Kidney (tissue), 22 donors: ENCODE measurements at places on chromosomes 4 and X. TPM values are rescaled to one million over a fixed set of nuclear protein-coding genes. Genes with fewer than 3 reads are reported as not detected.

The GAB3 gene
- 6.4 TPM for total RNA-seq

The CRLF2 gene
- total RNA-seq, result 1.6 TPM

The CYSLTR1 gene
- 5.5 TPM for total RNA-seq

The FAM47A gene
- not detected for total RNA-seq

The TEC gene
- total RNA-seq, result 5.9 TPM

The PAK3 gene
- 2.1 TPM for total RNA-seq

The SUPT20HL2 gene
- not detected for total RNA-seq

The ZNF185 gene
- 24.3 TPM for total RNA-seq

The NCAPG gene
- total RNA-seq, result 0.91 TPM

The DRD5 gene
- total RNA-seq, result not detected

The GUF1 gene
- total RNA-seq, result 21.2 TPM

The L1CAM gene
- 71.9 TPM for total RNA-seq

The VCX3A gene
- total RNA-seq, result not detected

The CFI gene
- total RNA-seq, result 248 TPM

The PPP1R2C gene
- not detected for total RNA-seq

The DUSP21 gene
- not detected for total RNA-seq
